ENCODE measurements at places on chromosomes 1 and 21. TPM values are rescaled to one million over a fixed set of nuclear protein-coding genes. Genes with fewer than 3 reads are reported as not detected.

KRTAP13-2 gene
- 2.3 TPM for total RNA-seq

PWP2 gene
- 2.3 TPM for total RNA-seq

DMBX1 gene
- not detected for total RNA-seq

ARHGEF10L gene
- total RNA-seq: 77.5 TPM

OR2T2 gene
- total RNA-seq: not detected

RNF186 gene
- 71.4 TPM for total RNA-seq

SH2D2A gene
- total RNA-seq: 1.9 TPM

- no peak overlapping the region for H3K4me3 ChIP-seq
- H3K27ac ChIP-seq: no peak overlapping the region
- peaks cover 18% of the 10 kb centered on the region for H3K36me3 ChIP-seq
- DNase-seq: no peak
- no peaks in the 10 kb centered on the region for H3K27me3 ChIP-seq
- H3K4me1 ChIP-seq: no peaks in the 10 kb centered on the region
Observed at GRCh38 chr1:25223471-25223870, 8.8 kb downstream of the SYF2 start.

- H3K4me3 ChIP-seq: no peak overlapping the region
- H3K27ac ChIP-seq: no peak overlapping the region
- H3K27me3 ChIP-seq: no peaks in the 10 kb centered on the region
- no peak for DNase-seq
Observed at GRCh38 chr1:32494196-32494595, 29.3 kb downstream of the ZBTB8B start.

DNA sequence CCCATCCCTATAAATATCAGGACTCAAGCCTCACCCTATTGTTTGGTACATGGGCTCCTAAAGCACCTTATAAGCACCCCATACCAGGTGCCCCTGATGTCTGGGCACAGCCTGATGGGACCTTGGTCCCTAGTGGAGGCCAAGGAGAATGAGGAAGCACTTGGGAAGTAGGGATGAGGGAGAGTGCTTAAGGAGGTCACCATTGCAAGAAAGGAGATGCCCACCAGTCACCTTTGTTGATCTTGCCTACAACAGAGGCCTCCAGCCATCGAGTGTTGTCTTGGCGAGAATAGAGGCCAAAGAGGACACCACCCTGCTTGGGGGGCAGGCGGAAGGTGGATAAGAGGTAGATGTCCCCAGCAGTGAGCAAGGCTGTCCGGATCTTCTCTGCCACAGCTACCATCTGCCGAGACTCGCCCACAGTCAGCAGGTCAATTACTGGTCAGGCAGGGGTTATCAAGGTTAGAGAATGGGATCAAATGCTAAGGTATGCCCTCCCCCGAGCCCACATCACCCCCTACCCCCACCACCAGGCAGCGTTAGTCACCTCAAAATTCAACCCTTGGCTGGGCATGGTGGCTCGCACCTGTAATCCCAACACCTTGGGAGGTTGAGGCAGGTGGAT is 1.6 kb downstream of the THBS3 start:
- peaks cover 13% of the 10 kb centered on the region for H3K4me1 ChIP-seq
- no peaks in the 10 kb centered on the region for H3K27me3 ChIP-seq
- H3K36me3 ChIP-seq: no peaks in the 10 kb centered on the region
- H3K4me3 ChIP-seq: no peak overlapping the region
- no peak overlapping the region for H3K27ac ChIP-seq
- DNase-seq: no peak

DNA sequence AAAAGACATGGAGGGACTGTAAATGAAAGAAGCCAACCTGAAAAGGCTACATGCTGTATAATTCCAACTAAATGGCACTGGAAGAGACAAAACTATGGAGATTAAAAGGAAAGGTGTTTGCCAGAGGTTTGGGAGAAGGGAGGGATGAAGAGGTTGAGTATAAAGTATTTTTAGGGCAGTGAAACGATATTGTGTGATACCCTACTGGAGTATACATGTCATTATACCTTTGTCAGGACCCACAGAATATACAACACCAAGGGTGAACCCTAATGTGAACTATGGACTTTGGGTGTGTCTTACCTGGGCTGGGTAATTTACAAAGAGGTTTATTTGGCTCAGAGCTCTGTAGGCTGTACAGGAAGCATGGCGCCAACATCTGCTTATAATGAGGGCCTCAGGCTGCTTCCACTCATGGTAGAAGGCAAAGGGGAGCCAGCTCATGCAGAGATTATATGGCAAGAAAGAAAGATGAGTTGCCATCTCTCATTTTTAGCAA is 73.4 kb downstream of the CD2 start:
- H3K27me3 ChIP-seq: no peaks in the 10 kb centered on the region
- no peak for DNase-seq
- peaks cover 21% of the 10 kb centered on the region for H3K4me1 ChIP-seq
- peak overlapping the region; percentile 87 for H3K27ac ChIP-seq

DNA sequence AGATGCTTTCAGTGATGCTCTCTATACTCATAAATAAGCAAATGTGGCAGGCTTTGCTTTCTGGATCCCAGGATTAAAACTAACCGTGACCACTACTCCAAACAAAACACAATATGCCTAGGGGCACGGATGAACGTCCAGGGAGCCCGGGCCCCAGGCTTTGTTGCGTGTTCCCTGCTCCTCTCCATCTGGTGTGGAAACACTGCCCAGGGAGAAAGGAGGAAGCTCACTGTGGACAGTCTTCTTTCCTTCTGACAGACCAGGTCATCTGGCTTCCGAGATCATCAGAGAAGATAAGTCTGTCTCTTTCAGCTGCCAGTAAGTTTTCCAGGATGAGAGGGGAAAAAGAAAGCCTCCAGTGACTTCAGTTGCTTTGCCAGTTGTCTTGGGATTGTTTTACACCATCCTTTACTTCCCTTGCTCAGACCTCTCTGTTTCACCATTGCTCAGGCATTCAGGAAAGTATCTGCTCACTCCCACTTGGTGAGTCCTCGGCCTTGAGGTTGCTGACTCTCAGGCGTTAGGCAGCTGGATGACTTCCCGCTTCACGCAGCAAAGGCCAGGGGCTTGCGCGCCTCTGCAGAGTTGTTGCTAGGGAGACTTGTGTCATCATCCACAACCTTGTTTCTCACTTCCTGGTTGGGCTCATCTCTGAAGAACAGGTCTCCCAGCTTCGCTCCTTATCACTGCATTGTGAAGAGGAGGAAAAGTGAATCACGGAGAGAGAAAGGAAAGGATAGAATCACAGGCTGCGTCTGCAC is 20.6 kb upstream of the PGD start:
- no peak overlapping the region for H3K4me3 ChIP-seq
- no peaks in the 10 kb centered on the region for H3K36me3 ChIP-seq
- H3K27ac ChIP-seq: no peak overlapping the region
- H3K27me3 ChIP-seq: no peaks in the 10 kb centered on the region

DNA sequence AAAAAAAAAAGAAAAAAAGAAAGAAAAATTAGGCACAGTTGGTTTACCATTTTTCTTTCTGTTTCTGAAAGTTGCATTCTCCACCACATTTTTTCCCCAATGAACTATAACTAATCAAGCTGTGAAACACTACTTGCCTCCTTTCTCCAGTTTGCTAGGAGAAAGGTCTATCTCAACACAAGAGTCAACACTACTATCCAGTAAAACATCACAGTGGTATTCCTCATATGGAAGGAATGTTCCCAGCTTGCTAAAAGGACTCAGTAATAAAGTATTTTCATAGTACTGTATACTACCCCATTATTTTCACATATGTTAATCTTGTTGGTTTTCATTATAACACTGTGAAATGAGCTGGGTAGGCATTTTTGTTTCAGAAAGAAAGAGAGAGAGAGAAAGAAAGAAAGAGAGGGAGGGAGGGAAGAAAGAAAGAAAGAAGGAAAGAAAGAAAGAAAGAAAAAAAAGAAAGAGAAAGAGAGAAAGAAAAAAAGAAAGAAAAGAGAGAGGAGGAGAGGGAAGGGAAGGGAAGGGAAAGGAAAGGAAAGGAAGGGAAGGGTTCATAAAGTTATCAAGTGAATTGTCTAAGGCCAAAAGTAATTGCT is 7.9 kb downstream of the PTGER3 start:
- H3K36me3 ChIP-seq: no peaks in the 10 kb centered on the region
- no peak overlapping the region for H3K4me3 ChIP-seq
- H3K4me1 ChIP-seq: no peaks in the 10 kb centered on the region
- H3K27ac ChIP-seq: no peak overlapping the region
- no peaks in the 10 kb centered on the region for H3K27me3 ChIP-seq
- DNase-seq: no peak

DNA sequence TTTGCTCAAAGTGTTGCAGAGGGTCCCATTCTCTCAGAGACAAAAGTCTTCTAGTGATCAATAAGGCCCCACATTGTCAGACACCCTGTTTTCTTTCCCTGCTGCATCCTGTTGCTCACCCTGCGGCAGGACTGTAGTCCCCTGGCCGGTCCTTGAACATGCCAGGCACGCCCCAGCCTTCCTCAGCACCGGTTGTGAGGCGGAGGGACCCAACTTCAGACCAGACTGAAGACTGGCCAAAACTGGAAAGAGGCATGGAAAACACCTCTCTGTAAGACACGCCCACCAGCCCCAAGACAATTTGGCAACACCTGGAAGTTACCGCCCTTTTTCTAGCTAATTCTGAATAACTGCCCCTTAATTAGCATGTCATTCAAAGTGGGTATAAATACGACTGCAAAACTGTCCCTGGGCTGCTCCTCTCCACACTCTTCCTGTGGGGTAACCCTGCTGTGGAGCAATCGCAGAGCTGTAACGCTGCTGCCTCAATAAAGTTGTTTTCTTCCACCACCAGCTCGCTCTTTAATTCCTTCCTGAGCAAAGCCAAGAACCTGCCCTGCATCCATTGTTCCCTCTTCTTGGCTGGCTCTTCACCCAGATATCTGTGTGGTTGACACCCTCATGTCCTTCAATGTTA is 23.8 kb downstream of the PLA2G2A start:
- no peaks in the 10 kb centered on the region for H3K36me3 ChIP-seq
- no peak overlapping the region for H3K27ac ChIP-seq
- H3K4me3 ChIP-seq: no peak overlapping the region

DNA sequence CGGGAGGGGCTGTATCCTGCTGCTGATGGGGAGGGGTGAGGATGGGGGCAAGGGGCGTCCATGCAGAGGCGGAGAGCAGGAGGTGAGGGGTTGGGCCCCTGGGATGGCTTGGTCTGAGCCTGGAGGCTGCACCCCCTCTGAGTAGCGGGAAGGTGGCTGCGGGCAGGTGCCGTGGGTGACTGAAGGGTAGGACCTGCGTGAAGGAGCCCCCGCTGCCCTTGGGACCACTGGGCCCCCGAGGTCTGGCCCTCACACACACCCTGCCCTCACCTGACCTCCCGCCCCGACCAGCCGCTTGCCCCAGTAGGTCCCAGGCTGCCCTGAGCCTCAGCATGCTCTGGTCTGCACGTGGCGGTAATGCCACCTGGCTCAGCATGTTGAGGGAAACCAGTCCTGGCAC is 12.8 kb upstream of the SKI start:
- no peaks in the 10 kb centered on the region for H3K27me3 ChIP-seq
- no peak overlapping the region for H3K27ac ChIP-seq
- H3K4me3 ChIP-seq: no peak overlapping the region
- peaks cover 8% of the 10 kb centered on the region for H3K4me1 ChIP-seq
- no peak for DNase-seq

DNA sequence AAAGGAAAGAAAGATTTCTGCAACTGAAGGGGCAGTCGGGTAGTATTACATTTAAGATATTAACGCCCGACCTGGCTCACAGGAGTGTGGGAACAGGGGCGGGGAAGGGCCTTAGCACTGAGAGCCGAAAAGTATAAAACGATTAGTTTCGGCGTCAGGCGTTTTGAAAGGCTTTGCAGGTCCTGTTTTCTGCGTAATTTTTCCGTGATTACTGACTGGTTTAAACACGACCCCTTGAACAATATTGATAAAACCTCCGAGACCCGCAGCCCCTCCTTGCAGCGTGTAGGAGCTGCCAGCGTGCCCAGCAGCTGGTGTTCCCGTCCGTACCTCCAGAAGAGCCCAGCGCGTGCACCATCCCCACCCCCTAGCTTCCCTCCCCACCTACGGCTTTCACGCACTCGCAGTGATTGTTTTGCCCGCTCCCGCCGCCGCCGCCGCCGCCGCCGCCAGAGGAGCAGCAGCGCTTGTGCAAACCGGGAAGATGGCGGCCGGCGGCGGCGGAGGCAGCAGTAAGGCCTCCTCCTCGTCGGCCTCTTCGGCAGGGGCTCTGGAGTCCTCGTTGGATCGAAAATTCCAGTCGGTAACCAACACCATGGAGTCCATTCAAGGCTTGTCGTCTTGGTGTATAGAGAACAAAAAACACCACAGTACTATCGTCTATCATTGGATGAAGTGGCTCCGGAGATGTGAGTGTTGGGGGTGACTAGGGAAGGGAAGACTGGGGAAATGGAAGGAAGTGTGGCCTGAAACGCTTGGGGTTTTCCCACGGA is 470 bp downstream of the RPRD2 start:
- peak; percentile 76 for DNase-seq
- no peaks in the 10 kb centered on the region for H3K36me3 ChIP-seq
- no peaks in the 10 kb centered on the region for H3K4me1 ChIP-seq
- H3K27me3 ChIP-seq: no peaks in the 10 kb centered on the region
- H3K27ac ChIP-seq: peak overlapping the region; percentile 96
- peak overlapping the region; percentile 41 for H3K4me3 ChIP-seq

DNA sequence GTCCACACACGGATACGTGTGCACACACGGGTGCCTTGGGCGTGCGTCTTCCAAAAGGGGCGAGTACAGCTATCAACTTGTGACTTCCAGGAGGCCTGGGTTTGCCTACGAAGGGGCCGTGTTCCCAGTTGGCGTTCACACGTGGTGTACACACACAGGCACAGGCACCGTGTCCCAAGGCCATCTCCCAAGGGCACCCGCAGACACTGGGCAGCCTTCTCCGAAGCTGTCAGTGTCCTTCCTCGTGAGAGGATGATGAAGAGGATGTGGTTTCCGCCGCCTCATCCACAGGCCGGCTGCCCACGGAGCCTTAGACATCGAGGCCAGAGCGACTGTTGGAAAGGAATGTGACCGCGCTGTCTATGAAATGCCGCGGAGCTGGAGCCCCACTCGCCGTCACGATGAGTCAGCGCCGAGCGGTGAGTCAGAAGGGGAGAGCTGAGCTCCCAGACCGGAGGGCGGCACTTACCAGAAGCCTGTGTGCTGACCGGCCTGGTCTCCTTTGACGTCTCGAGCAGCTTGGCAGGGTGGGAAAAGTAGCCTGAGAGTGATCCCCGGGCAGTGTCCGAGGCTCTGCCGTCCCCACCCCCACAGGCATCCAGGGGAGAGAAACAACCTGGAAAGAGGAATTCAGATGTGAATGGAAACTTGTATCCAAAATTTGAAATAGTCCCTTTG is 141.4 kb upstream of the ARHGEF16 start:
- H3K4me1 ChIP-seq: no peaks in the 10 kb centered on the region
- no peaks in the 10 kb centered on the region for H3K36me3 ChIP-seq
- H3K27me3 ChIP-seq: no peaks in the 10 kb centered on the region
- no peak overlapping the region for H3K4me3 ChIP-seq
- DNase-seq: peak; percentile 64
- H3K27ac ChIP-seq: peak overlapping the region; percentile 76

GRCh38 chr1:43143441-43143888 is 28.6 kb downstream of the EBNA1BP2 start:
- no peaks in the 10 kb centered on the region for H3K36me3 ChIP-seq
- H3K4me1 ChIP-seq: no peaks in the 10 kb centered on the region
- no peak overlapping the region for H3K4me3 ChIP-seq

Measured in colonic mucosa (tissue), 4 donors.